Activated CD4-positive, alpha-beta memory T cell treated with anti-CD3 and anti-CD28 coated beads for 36 hours (primary cell): ENCODE measurements at places on chromosomes 12 and 14. TPM values are rescaled to one million over a fixed set of nuclear protein-coding genes. Genes with fewer than 3 reads are reported as not detected.

DNA sequence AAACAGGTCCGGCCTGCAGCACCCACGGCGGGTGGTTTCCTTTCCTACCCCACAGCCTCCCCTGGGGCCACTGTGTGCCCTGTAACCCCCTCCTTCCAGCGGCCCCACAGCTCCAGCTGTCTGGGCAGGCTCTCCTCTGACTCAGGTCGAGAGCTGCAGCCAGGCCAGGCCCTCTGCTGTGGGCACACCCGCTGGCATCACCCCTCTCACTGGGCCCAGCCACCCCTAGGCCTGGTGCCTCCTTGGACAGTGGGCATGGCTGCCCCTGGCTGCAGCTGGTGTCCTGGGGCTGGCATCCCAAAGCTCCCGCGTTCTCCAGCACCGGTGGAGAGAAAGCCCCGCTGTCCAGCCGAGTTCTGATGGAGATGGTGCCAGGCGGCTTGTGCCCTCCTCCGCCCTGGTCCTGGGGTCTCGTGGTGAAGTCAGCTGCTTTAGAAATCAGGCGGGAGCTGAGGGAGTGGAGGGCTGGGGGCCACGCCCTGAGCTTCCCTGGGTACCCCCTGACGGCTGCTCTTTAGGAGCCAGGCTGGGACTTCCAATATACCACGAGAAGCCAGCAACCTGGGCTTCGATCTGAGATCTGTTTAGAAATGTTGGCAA lies 114.9 kb downstream of the KIF26A start:
- no peaks in the 10 kb centered on the region for H3K36me3 ChIP-seq
- no peak for DNase-seq
- peaks cover 7% of the 10 kb centered on the region for H3K27me3 ChIP-seq
- no peak overlapping the region for H3K4me3 ChIP-seq

GRCh38 chr12:6016756-6017155 lies 71.7 kb upstream of the ANO2 start:
- no peak overlapping the region for H3K4me3 ChIP-seq
- no peak for DNase-seq
- H3K36me3 ChIP-seq, result no peaks in the 10 kb centered on the region
- H3K4me1 ChIP-seq, result no peaks in the 10 kb centered on the region

Gene ART4
- total RNA-seq, result not detected

Gene KCNA1
- total RNA-seq, result not detected

Gene CIPC
- total RNA-seq, result 7.3 TPM

GRCh38 chr14:24067133-24068082 lies 4.0 kb upstream of the CPNE6 start:
- H3K4me1 ChIP-seq, result peaks cover 11% of the 10 kb centered on the region
- no peaks in the 10 kb centered on the region for H3K36me3 ChIP-seq
- no peak for DNase-seq
- H3K27me3 ChIP-seq, result peaks cover 3% of the 10 kb centered on the region
- no peak overlapping the region for H3K27ac ChIP-seq
- H3K4me3 ChIP-seq, result no peak overlapping the region

- H3K36me3 ChIP-seq, result no peaks in the 10 kb centered on the region
- H3K27ac ChIP-seq, result no peak overlapping the region
- no peaks in the 10 kb centered on the region for H3K27me3 ChIP-seq
- no peaks in the 10 kb centered on the region for H3K4me1 ChIP-seq
These were observed 230.5 kb upstream of the EGLN3 start for GRCh38 chr14:34181338-34181737.

DNA sequence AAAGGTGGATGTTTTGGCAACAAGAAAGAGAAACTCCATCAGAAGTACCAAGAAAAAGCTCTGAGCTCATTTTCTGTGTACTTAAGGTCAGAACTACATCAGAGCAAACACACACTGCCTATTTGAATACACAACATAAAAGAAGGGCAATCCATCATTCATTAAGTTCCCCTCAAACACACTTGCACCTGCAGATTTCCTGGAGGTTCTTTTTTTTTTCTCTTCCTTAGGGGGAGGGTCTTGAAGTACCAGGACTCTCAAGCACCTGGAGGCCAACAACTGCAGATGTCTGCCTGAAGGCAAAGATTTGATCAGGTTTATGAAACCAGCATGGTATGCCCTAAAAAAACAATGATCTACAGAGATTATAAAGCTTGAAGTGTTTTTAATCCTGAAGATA lies 26.1 kb upstream of the PTHLH start:
- H3K27me3 ChIP-seq, result no peaks in the 10 kb centered on the region
- H3K4me3 ChIP-seq, result no peak overlapping the region
- DNase-seq, result no peak
- H3K36me3 ChIP-seq, result no peaks in the 10 kb centered on the region

GRCh38 chr14:101408077-101408831 lies 153.0 kb upstream of the DIO3 start:
- H3K4me3 ChIP-seq, result no peak overlapping the region
- DNase-seq, result no peak
- no peaks in the 10 kb centered on the region for H3K36me3 ChIP-seq
- no peak overlapping the region for H3K27ac ChIP-seq
- peaks cover 3% of the 10 kb centered on the region for H3K4me1 ChIP-seq

- no peaks in the 10 kb centered on the region for H3K27me3 ChIP-seq
- no peak for DNase-seq
- no peaks in the 10 kb centered on the region for H3K36me3 ChIP-seq
- H3K27ac ChIP-seq, result no peak overlapping the region
These were observed 175.8 kb upstream of the PLXNC1 start for GRCh38 chr12:93972411-93973208.

DNA sequence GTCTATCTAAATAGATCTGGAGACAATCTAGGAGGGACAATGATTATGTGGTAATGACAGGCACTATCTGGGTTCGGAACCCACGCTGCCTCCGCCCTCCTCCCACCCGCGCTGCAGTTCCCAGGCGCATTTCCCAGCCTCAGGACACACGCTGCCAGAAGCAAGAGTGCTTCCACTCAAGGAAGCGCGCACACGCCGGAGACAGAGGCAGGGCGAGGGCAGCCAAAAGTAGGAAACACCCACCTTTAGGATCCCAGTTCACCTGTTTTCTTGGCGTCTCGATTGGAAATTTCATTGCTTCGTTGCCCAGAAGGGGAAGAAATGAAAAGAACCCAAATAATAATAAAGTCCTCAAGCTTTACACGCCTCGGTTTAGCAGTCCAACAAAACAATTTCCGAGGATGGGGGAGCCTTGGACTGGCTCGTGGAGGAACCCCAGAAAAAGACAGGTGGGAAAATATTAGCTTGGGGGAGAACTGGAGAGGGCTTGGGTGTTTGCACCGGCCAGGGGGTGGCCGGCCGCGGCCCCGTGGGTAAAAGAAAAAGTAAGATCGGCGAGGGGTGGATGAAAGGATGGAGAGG lies 474 bp downstream of the KCNK10 start:
- no peaks in the 10 kb centered on the region for H3K36me3 ChIP-seq
- DNase-seq, result no peak
- H3K4me3 ChIP-seq, result peak overlapping the region; percentile 5
- peaks cover 8% of the 10 kb centered on the region for H3K4me1 ChIP-seq

Gene NANOG
- not detected for total RNA-seq

DNA sequence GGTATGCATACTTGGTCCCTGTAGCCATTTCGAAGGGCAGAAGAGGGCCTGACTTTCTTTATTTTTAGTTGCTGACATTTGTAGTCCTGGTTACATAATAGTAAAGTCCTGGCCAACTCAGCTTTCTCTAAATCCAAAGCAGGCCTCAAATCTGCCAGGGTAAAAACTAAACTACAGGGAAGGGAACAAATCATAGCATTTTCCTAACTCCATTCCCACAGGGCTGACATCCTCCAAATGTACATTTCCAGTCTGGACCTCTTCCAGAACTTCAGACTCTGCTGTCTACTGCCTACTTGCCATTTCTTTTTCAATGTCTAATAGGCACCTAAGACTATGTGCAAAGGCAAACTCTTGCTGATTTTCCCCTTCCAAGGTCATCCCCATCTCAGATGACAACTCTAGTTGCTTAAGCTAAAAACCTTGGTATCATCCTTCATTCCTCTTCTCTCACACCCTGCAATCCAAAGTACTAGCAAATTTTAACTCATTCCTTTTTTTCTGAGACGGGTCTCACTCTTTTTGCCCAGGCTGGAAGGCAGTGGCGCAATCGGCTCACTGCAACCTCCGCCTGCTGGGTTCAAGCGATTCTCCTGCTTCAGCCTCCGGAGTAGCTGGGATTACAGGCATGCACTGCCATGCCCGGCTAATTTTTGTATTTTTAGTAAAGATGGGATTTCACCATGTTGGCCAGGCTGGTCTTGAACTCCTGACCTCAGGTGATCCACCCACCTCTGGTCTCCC lies 2.0 kb downstream of the DDIT3 start:
- no peaks in the 10 kb centered on the region for H3K27me3 ChIP-seq
- H3K4me3 ChIP-seq, result peak overlapping the region; percentile 94
- DNase-seq, result no peak
- peak overlapping the region; percentile 100 for H3K27ac ChIP-seq
- peaks cover 62% of the 10 kb centered on the region for H3K36me3 ChIP-seq
- peaks cover 41% of the 10 kb centered on the region for H3K4me1 ChIP-seq

- no peak overlapping the region for H3K27ac ChIP-seq
- H3K27me3 ChIP-seq, result no peaks in the 10 kb centered on the region
- no peaks in the 10 kb centered on the region for H3K36me3 ChIP-seq
- DNase-seq, result no peak
- no peak overlapping the region for H3K4me3 ChIP-seq
- H3K4me1 ChIP-seq, result peaks cover 13% of the 10 kb centered on the region
These were observed 12.4 kb upstream of the C12orf75 start for GRCh38 chr12:105317942-105318621.

DNA sequence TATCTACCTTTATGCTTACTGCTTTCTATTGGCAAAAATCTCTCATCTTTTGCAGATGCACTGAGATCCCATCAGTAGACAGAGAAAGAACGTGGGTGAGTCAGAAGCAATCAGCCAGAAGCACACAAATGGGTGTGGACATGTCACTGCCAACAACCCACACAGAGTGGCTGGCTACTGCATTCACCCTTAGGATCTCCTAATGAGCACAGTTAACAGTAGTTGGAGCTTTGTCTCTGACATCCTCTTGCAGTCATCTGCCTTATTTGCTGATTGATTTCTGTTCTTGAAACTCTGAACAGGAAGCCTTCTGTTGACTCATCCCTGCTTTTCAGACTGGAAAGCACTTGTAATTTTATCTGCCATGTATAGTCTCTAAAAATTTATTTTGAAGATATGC lies 117.2 kb downstream of the RGS6 start:
- peak; percentile 60 for DNase-seq
- no peak overlapping the region for H3K4me3 ChIP-seq
- H3K36me3 ChIP-seq, result no peaks in the 10 kb centered on the region
- peaks cover 8% of the 10 kb centered on the region for H3K4me1 ChIP-seq
- no peak overlapping the region for H3K27ac ChIP-seq

GRCh38 chr12:58450868-58451482 lies 469.3 kb downstream of the LRIG3 start:
- H3K27me3 ChIP-seq, result no peaks in the 10 kb centered on the region
- no peak overlapping the region for H3K4me3 ChIP-seq
- H3K4me1 ChIP-seq, result no peaks in the 10 kb centered on the region
- no peak for DNase-seq
- H3K36me3 ChIP-seq, result no peaks in the 10 kb centered on the region
- H3K27ac ChIP-seq, result no peak overlapping the region

DNA sequence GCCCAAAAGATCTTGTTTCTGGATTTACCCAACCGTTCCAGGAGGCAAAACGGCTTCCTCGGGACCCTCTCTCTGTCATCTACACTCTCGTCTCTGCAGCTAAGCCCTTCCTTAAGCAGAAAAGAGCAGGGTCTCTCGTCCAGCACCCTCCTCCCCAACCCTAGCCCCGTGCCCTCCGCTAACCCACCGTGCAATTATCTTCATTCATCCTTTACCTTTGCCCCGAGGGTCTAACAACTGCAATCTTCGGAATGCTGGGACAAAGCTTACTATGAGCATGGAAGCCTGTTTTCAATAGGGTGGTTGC lies 276 bp upstream of the BMAL2 start:
- H3K27ac ChIP-seq, result peak overlapping the region; percentile 84
- peaks cover 31% of the 10 kb centered on the region for H3K27me3 ChIP-seq
- H3K36me3 ChIP-seq, result peaks cover 3% of the 10 kb centered on the region
- H3K4me1 ChIP-seq, result peaks cover 49% of the 10 kb centered on the region

GRCh38 chr12:95709152-95709551 lies 81.4 kb downstream of the NTN4 start:
- H3K4me3 ChIP-seq, result no peak overlapping the region
- H3K36me3 ChIP-seq, result no peaks in the 10 kb centered on the region
- no peak for DNase-seq
- H3K27me3 ChIP-seq, result peaks cover 2% of the 10 kb centered on the region
- no peaks in the 10 kb centered on the region for H3K4me1 ChIP-seq

DNA sequence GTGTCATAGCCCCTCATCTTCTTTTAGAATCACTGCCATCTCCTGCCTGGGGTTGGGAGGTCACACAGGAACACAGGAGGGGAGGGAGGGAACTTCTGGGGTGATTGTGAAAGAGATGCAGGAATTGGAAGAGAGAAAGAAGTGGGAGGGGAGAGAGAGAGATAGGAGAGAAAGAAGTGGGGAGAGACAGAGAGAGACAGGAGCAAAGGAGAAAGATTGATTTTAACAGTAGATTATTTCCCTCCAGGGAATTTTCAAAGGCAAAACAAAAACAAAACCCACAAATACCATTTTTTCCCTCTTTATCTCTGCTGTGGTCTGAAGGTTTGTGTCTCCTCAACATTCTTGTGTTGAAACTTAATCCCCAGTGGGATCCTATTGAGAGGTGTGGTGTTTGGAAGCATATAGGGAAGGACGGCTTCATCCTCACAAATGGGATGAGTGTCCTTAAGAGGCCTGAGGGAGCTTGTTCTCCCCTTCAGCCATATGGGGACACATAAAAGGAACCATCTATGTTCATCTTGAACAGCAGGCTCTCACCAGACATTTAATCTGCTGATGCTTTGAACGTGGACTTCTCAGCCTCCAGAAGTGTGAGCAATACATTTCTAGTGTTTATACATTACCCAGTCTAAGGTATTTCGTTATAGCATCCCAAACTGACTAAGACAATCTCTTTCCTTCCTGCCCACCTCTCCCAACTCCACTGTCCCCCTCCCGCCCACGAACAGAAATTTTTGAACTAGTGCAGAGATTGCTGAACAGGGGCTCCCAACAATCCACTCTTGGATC lies 134.9 kb upstream of the MAX start:
- DNase-seq, result no peak
- no peaks in the 10 kb centered on the region for H3K36me3 ChIP-seq
- H3K27me3 ChIP-seq, result no peaks in the 10 kb centered on the region
- no peak overlapping the region for H3K27ac ChIP-seq
- no peak overlapping the region for H3K4me3 ChIP-seq

- no peak overlapping the region for H3K27ac ChIP-seq
- H3K4me1 ChIP-seq, result no peaks in the 10 kb centered on the region
- no peaks in the 10 kb centered on the region for H3K36me3 ChIP-seq
- H3K4me3 ChIP-seq, result no peak overlapping the region
These were observed 10.6 kb downstream of the VWF start for GRCh38 chr12:6113691-6114475.

Gene HOXC10
- total RNA-seq, result not detected

DNA sequence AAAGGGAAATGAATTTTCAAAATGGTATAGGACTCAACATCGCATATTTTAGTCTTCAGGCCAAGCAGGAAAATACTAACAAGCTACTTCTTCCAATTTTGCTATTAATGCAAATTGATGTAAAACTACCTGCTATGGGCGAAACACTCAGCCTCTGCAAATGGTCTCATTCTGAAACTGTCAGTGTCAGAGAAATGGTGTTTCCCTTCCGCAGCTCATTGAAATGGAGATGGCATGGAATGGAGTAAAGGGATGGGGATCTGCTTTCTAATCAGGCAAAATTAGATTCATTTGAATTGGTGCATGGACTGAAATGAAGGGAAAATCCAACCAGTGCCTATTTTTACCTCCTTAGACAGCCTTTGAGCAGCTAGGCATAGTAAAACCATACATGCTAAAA lies 80.4 kb upstream of the EEA1 start:
- H3K36me3 ChIP-seq, result no peaks in the 10 kb centered on the region
- H3K27me3 ChIP-seq, result peaks cover 3% of the 10 kb centered on the region
- H3K4me1 ChIP-seq, result peaks cover 9% of the 10 kb centered on the region
- DNase-seq, result no peak
